ENCODE measurements at places on chromosomes 2 and 18.
A peak's percentile ranks its signal among the peaks of the same experiment; 100 is the strongest.

DNA sequence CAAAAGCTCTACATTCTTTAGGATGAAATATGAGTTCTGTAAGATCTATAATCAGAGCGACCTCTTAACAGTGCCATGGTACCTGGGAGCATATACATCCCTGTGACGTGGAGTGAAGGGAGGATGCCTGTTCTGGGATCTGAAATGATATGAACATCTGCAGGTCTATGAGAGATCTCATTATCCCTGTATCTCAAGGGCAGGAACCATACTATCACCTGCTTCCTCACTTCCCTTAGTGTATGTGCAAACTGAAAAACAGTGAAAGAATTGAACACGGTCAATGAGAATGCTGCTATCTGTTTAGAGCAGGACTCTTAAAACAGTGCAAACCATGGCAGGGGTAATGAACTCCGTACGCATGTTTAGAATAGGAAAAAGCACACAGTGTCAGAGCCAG is 364.0 kb downstream of the LPIN1 start:
- DNase-seq: no peak

GRCh38 chr2:36680012-36680411 is 16.5 kb upstream of the VIT start:
- DNase-seq: no peak

- DNase-seq: peak; percentile 25
These were observed 58.9 kb downstream of the CXCR4 start for GRCh38 chr2:136059036-136059472.

GRCh38 chr18:54165450-54165849 is 59.0 kb downstream of the MBD2 start:
- no peak for DNase-seq

- DNase-seq: no peak
These were observed 161.5 kb downstream of the TGIF1 start for GRCh38 chr18:3611313-3612090.

DNA sequence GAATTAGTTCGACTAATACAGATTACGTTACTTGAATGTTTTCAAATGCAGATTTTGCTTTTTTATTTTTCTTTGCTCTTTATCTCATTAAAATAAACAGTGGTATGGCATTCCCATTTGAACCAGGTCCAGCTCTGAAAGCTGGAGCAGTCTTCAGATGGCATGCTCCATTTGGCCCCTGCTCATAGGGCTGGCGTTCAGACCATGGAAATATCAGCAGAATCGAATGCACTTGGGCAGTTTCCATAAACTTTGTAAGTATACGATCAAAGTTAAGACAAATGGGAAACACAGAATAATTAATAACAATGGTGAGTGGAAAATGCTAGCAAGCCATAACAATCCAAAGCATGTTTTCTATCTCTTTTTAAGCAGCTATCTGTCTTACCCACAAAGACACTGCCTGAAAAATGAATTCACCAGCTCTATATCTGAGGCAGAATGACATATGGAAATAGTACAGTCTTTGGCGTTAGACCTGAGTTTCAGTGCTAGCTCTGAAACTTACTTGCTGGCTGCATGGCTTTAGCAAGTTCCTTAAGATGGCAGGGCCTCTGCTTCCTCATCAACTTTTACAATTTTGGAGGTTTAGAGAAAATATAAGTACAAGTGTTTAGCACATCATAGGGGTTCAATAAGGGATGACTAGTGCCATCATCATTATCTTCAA is 131.6 kb downstream of the BCL2 start:
- no peak for DNase-seq

DNA sequence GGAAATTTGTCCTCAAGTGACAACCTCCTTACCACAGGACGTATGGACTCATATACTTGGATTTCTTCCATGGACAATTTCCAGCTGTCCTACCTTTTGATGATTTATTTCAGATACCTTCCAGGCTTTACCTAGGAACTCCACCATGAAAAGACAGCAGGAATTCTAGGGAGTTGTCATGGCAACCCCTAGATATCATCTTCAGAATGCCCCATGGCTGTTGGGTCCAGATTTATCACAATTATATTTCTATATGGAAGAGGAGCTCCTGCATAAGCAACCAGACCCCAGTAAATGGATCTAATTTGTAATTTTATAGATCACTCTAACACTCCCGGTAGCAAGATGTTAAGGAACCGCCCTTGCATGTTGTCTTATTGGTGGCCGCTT is 102.3 kb upstream of the ZNF521 start:
- no peak for DNase-seq

DNA sequence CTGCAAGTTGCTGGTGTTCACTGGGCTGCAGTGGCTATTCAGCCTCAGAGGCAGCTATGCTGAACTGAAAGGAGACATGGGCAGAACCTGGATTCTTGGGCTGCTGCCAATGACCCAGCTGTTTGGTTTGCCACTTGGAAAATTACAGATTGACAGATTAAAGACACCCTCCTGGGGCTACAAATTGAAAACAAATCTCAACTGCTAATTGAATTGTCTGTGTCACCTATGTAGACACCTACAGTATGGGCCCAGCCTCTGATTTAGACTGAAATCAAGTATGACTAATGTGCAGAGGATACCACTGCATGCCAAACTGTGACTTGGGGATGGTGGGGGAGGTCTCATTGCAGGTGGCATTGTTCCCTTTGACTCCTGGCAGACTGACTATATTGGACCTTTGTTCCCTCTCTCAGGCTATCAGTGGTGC is 42.8 kb downstream of the ITSN2 start:
- no peak for DNase-seq
